ENCODE measurements at places on chromosomes 7 and 10.

DNA sequence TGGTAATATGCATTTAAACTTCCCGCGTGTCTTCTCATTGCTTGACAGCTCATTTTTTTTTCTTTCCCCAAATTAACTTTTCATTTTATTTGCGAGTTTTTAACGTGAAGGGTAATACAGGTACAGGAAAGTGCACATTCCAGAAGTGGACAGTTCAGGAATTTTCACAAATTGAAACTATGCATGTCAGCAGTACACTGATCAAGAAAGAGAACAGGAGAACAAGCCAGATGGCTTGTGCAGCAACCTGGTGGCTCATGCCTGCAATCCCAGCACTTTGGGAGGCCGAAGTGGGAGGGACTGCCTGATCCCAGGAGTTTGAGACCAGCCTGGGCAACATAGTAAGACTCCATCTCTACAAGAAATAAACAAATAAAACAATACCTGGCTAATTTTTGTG lies 28.5 kb downstream of the ARL5B start:
- no peak for DNase-seq

DNA sequence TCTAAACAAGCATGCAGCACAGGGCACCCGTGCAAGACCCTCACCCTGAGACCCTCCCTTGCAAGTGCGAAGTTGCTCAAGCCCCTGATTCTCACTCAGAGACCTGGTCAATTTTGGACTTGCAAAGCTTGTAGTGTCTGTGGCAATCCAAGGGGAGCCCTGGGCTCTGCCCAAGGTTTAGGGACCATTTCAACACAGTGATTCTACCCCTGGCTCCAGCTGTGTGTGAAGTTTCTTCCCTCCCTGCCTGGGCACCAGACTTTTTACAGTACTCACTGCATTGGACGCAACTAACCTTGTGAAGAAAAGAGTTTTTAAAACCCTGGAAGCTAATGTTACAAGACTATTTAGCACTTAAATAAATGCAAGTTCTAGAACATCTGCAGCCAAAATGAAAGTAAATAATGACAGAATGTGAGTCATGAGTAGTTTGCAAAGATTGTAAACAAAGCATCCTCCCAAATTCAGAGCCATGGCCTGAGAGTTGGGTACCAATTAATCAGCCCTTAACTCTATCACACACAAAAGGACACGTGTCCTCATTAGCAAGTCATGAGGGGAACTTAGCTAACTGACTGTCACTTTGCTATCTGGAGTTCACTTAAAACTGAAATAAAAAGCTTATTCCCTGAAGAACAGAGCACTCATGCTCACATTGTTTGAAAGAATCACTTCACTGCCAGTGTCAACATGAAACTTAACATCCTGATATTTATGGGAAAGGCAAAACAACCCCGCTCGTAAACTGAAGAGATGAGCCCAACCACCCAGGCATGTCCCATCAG lies 48.1 kb downstream of the RGS10 start:
- DNase-seq = no peak

DNA sequence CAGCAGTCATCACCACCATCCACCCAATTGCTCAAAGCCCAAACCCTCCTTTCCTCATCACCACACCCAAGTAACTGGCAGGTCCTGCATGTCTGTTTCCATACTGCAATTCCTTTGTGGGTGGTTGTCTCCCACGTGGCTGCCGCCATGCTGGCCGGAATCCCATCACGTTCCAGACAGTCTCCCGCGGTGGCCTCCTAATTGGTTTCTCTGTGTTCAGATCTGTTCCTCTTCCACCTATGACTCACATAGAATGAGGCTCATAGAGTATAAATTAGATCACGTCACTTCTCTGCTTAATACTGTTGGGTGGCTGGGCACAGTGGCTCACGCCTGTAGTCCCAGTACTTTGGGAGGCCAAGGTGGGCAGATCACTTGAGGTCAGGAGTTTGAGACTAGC lies 813.0 kb downstream of the TYW1 start:
- DNase-seq = no peak

DNA sequence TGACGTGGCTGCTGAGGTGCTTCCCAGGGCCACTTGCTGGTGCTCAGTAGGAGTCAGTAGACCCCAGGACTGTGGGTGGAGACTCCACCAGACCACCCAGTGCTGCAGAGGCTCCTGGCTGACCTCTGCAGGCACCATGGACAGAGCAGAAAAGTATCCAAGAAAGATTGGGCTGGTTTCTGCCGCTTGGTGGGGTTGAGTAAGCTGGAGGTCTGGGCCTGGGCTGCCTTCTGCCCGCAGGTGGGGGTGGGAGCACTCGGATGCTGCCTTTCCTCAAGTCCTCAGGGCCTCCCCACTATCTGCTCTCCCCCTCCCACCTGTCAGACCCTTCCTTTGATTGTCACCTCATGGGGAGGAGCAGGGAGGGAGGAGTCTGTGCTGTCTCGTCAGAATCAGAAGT lies 91.6 kb downstream of the WDR37 start:
- no peak for DNase-seq

- no peak for DNase-seq
These were observed 23.4 kb downstream of the MAD1L1 start for GRCh38 chr7:2209146-2209960.

GRCh38 chr7:3648276-3648675 lies 347.2 kb downstream of the SDK1 start:
- DNase-seq = no peak

DNA sequence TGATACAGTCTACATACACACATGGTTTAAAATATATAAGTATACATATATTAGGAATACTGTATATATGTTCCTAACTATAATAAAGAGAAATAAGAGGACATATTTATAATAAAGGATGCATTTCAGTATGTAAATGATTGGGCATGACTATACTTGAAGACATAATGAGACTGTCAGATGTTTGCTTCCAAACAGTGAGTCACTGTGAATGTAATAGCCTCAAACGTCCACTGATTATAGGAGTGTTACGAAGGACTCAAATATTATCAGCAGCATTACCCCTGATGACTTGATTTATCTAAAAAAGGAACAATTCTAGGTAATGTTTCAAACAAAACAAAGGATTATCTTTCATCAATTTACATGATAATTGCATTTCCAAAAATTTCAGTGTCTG lies 39.9 kb upstream of the NRBF2 start:
- no peak for DNase-seq

- no peak for DNase-seq
These were observed 8.4 kb downstream of the TRIM4 start for GRCh38 chr7:99910976-99911375.

GRCh38 chr7:145394126-145394525 lies 558.3 kb upstream of the TPK1 start:
- DNase-seq = no peak

DNA sequence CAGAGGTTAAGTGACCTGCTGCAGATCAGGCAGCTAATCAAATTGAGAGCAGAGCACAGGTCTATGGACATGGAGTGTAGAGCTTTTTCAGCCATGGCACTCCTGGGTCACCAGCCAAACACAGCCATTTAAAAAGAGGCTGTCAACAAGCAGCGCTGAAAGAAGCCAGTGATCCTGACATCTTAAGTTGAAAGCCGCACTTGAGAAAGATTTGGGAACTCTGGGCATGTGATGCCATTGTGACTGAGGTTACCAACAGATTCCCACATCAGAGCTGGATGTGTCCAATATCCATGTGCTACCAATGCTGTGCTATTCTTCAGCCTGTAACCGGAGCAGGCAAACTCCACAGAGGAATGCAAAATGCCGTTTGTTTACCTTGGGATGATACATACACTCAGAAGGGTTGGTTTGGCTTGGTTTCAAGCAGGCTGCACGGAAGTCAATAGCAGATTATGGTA lies 56.2 kb upstream of the ABLIM1 start:
- DNase-seq = no peak

DNA sequence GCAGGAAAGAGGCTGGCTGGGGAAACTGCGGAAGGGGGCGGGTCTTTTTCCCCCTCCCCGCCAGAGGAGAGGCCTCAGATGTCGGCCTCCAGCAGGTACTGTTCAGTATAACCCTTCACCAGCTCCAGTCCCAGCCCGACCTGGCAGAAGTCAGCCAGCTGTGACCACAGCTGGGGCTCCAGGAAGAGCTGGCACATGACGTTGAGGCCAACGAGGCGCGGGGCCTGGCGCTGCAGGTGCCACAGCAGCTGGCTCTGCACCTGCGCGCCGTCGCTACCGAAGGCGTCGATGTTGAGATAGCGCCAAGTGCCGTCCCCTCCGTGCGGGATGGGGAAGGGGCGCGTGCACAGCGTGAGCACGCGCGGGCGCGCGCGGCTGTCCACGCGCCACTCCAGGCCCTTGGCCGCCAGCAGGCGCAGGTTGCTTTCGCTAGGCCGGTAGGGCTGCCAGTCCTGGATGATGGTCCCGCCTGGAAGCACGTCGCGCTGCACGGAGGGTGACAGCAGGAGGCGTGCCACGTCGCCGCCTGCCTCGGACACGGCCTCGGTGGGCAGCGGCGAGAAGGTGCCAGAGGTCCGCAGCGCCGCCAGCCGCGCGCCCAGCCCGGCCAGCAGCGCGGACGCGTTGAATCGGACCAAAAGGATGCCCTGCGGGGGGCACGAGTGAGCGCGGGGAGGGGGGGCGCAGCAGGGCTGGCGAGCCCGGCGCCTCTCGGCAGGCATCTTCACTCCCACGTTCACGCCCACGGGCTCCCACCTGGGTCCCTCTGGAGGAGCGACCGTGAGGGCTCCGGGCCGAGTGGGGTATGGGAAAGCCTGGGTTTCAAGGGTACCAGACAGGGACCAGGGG lies 6.9 kb upstream of the VGF start:
- DNase-seq = no peak

- no peak for DNase-seq
These were observed 14.0 kb downstream of the CDK14 start for GRCh38 chr7:90610105-90610504.

- peak; percentile 10 for DNase-seq
These were observed 45.9 kb upstream of the ANTXRL start for GRCh38 chr10:46240684-46241565.

- no peak for DNase-seq
These were observed 320.1 kb upstream of the NFE2L3 start for GRCh38 chr7:25831831-25832411.

DNA sequence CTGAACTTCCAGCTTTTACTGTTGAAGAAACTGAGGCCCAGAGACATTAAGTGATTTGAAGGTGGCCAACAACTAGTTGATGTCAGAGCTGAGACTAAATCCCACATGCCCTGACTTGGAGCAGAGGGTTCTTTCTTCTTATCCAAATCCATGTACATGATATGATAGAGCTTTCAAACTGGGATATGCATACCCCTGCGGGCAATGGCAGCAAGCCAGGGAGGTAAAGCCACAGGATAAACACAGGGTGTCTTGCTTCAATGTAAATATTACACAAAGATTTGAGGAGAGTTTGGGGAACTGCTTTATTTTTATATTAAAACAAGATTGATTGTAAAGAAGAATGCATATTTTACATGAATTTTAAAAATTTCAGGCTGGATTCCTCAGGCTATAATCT lies 2.3 kb upstream of the LRRC72 start:
- no peak for DNase-seq

DNA sequence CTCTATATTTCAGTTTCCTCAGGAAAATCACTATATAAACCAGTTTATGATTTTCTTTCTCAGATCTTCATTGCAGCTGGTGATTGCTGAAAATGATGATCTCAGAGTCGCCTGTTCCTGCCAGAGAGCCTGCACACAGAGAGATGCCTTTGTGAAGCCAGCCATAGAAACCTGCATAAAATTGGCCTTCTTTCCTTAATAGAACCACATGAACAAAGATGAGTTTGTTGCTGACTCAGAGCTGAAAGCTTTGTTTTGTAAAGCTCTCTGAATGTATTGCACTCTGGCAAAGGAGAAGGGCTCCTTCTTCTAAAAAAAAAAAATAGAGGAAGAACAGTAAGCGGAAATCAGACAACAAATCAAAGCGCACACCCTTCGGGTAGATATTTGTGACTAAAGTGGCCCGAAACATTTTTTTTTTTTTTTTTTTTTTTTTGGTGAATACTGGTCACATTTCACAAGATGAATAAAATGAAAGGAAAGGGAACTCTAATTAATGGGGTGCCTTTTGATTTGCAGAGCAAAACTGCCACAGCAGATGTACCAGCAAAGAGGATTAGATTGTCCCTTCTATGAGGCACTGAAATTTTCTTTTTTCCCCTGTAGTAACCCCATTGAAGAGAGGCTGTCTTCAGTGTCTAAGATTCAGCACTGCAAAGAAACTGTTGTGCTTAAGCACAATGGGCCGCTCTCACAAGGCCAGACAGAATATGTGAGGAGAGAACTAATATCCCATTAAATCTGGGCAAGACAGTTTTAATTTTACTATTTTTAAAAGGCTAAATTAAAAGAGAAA lies 75.1 kb upstream of the PTPRZ1 start:
- no peak for DNase-seq

GRCh38 chr7:142535123-142535779 lies 214.0 kb upstream of the PRSS1 start:
- DNase-seq = peak; percentile 42

- no peak for DNase-seq
These were observed 123.6 kb downstream of the ZNF248 start for GRCh38 chr10:37733822-37734221.

DNA sequence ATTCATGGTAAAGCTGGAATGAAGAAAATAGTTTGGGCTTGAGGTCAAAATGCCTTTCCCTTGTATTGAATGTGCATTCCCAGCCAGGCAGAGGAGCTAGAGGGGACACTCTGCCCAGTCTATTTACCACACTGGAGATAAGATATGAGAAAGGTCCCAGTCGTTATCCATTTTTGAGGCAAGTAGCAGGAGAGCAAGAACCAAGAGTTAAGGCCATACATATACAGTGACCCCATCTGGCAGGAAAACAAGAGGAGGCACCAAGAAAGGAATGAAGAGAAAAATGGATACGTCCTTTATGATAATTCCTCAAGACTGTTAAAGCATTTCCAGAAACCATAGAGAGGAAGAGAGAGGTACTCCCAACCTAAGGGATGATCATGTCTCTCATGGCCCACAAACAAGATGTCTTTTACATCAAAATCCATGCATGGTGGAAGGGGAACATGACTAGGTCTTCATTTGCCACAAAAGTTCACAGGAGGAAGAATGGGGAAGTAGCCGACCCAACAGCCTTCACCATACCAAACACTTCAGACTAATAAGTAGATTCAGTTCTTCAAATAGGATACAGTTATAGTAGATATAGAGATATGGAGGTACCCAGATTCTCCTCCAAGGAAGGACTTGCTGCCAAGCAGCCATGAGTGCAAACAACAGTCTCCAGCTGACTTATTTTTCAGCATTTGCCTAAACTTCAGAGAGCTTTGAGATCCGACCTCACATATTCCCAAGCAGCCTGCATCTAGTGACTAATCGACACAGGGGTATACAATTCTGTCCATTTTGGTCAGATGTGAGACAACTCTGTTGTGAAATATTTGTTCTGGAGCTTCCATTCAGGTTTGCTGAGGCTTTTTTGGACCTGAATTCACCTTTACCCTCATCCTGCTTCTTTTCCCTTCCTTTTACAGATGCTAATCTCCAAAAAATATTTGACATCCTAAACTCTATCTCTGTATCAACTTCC lies 61.1 kb upstream of the CCDC71L start:
- no peak for DNase-seq

DNA sequence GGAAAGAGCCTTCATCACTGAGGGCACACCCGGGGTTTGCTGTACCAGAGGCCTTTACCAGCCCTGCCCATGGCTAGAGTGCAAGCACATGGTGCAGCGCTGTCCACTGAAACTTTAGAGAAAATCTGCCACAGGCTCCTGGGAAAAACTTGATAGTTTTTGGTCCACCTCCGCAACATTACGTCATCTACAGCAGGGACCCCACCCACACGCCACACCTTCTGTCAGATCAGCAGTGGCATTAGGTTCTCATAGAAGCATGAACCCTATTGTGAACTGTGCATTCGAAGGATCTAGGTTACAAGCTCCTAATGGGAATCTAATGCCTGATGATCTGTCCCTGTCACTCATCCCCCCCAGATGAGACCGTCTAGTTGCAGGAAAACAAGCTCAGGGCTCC lies 2.5 kb upstream of the ODAD2 start:
- DNase-seq = no peak
